COLO829 (cell line): ENCODE measurements at places on chromosomes 7 and 10.
A peak's percentile ranks its signal among the peaks of the same experiment; 100 is the strongest.

- DNase-seq = peak; percentile 73
Observed at GRCh38 chr7:30469303-30469702, 9.3 kb downstream of the NOD1 start.

DNA sequence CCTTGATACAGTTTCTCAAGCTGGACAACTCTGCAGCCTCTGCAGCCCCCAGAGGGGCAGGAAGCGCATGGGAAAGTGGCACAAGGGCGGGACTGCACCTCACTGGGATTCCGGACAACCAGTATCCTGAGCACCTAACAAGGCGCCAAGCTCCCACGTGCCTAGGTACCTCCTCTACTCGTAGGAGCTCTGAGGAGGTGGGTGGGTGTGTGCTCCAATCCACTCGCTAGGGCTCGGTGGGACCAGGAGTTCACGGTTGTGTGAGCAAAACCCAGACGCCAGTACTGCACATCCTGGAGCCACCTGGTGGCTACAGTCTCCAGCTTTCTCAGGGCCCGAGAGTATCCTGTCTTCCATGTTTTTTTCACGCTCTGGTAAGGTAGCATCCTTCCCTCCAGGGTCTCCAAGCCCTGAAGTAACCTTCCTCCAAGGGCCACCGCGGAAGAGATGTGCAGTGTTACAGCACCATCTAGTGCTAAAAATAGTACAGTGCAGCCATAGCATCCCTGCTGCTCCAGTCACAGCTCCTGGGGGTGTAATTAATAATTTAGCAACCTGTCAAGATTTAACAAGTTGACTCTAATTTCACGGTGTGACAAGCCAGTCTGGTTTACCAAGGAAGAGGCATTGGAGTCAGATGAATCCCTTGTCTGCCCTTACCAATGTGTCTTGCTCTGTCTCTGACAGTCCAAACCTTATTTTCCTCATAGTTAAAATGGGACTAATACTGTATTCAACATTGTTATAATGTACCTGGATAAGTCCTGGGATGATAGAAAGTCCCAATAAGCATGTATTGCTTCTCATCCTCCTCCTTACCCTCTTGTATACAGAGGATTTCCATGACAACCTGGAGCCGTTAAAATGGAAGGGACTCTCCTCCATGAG, 70.4 kb downstream of the HERPUD2 start:
- DNase-seq = peak; percentile 65

DNA sequence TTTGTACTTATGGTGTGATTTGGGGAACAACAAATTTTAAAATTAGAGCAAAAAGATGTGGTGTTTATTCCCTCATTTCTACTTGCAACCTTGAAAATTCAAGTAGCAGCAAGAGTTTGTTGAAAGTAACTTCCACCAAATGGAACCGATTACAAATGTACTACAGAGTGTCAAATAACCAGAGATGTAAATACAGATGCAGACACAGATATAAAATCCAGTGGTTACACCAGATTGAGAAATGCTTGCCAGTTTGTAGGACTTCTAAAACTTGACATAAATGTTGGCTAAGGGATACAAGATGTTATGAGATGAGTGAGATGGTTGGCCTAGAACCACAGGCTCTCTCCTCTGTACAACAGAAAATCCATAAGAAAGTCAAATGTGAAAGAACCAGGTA, 162.1 kb downstream of the DIP2C start:
- DNase-seq = no peak

- DNase-seq = no peak
Observed at GRCh38 chr10:15231426-15231825, 62.9 kb upstream of the NMT2 start.

- DNase-seq = no peak
Observed at GRCh38 chr7:88377434-88377833, 70.7 kb upstream of the STEAP4 start.

GRCh38 chr7:5495581-5496375, 72.1 kb upstream of the TNRC18 start:
- no peak for DNase-seq

GRCh38 chr7:26858241-26858715, 6.1 kb downstream of the SKAP2 start:
- no peak for DNase-seq

GRCh38 chr10:130105724-130106123, 4.9 kb downstream of the C10orf143 start:
- DNase-seq = no peak

DNA sequence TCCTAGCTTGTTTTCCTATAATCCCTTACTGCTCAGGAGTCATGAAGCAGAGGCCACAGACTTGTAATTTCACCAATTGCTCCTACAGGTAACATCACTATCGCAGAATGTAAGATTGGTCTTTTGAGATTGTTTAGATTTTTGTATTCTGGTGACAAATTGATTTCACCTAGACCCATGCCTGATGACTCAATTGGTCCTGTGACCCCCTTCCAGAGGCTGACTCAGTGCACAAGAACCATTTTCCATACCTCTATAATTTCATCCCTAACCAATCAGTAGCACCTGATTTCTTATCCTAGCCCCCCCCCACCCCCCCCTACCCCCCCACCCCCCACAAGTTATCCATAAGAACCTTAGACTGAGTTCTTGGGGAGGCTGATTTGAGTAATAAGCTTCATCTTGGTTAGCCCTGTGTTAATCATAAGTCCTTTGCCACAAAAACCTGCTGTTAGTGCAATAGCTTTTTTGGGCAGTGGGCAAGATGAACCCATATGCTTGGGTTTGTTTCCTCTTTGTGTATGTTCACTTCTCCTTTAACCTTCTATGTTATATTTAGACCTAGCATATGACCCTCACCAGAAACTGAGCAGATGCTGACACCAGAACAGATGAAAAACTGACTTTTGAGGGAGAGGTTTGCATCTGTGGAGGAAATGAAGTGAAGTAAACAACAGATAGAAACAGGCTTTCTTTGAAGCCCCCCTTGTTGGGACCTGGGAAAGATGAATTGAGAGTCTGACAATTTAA, 187.1 kb downstream of the KIF20B start:
- DNase-seq = no peak

DNA sequence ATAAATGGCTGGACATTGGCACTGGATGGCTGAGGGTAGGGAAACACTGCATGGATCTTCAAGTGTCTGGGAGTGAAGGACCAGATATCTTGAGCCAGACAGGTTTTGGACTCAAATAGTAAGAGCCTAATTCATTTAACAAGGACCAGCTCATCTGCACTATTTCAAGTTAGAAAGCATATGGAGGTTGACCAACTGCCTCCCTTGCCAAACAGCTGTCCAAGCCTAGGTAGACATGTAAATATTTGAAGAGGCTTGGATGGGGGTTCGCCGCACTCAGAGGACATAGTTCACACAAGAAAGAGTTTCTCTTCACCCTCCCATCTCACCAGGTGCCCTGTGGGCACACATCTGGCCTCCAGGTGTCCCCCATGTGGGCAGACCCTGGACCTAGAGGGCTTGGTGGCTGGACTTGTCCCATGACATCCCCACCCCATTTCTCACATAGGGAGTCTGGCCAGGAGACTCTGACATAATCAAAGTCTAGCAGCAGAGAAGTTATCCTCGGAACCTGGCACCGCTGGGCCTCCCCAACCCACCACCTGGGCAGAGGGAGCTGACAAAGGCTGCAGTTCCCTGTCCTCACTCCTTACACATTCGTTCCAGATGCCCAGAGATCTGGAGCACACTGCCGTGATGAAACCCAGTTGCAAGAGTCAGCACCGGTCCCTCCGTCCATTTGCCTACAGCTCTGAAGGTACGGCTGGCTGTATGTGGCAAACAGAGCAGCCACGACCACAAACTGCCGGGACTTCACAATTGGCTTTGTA, 116.9 kb upstream of the GDF10 start:
- no peak for DNase-seq

DNA sequence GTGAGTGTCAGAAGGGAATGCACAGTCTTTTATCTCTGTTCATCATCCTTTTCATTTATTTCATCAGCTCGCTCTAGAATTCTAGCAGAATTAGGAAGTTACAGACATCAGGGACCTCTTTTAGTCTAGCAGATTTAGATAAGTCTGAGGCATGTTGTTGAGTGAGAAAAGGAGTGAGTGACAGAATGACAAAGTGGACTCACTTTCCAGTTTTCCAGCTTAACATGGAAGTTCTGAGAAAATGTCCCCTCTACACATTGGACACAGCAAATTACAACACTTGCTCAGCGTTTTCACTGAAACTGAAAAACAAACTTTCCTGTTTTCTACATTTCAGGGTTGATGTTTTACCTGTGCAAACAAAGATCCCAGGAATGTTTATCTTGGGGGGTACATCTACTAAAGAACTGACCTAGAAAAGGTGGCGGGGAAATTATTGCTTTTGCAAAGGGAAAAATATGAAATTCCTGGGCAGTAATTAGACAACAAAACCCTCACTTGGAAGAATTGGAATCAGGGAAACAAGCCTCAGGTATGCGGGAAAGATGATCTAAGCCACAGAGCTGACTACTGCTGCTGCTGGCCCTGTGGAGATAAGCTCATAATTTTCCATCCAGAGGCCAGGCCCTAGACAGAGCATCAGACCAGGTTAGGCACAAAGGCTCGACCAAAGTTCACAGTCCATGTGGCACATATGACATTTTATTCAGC, 14.6 kb upstream of the CYP3A5 start:
- no peak for DNase-seq

DNA sequence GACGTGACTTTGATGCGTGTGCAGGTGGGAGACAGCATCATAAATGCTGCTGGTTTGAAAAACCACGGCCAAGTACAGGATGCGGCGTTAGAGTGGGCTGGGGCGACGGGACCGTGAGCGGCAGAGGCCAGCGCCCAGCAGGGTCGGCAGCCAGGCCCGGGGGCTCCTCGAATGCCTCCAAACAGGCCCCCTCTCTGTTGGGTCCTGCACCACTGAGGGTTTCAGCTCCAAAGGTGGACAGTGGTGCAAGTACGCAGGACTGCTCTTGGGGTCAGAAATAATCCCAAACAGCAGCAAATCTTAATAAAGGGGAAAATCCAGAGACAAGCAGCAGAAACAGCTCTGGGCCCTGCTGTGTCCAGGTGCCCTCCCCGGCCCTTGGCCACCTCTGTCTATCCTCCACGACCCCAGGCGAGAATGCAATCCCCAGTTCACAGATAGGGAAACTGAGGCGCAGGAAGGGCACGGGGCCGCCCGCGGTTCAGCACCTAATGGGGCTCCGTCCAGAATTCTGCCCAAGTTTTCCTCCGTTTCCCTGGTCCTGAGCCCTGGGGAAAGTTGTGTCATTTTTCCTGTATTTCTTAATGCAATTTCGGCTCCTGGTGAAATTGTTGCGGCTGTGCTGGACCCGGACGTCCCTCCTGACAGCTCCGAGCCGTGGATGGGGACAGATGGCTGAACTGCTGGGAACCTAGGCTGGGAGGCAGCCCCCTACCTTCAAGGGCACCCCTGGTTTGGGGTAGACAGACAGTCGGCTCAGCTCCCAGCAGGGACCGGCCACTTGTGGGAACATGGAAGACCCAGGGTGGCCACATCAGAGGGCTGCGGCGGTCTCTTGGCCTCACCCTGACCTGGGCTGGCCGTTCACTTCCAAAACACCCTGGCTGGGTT, 97.4 kb downstream of the FOXL3 start:
- no peak for DNase-seq

- no peak for DNase-seq
Observed at GRCh38 chr7:132825932-132826835, 249.9 kb upstream of the PLXNA4 start.

DNA sequence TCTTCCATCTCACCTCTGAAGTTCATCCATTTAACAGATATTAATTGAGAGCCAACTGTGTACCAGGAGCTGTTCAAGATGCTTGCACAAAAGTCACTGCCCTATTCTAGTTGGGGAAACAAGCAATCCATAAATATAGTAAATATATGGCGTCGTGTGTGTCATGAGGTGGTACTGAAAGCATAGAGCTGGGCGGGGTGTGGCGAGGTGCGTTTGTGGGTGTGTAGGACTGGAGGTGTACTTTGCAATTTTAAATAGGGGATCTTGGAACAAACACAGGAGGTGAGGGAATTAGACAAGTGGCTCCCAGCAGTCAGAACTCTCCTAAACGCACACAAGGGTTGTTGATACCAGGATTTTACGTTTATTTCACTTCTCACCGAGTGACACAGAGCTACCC, 490 bp upstream of the ZNF239 start:
- DNase-seq = no peak

GRCh38 chr7:15174485-15174884, 271.9 kb upstream of the DGKB start:
- DNase-seq = no peak

DNA sequence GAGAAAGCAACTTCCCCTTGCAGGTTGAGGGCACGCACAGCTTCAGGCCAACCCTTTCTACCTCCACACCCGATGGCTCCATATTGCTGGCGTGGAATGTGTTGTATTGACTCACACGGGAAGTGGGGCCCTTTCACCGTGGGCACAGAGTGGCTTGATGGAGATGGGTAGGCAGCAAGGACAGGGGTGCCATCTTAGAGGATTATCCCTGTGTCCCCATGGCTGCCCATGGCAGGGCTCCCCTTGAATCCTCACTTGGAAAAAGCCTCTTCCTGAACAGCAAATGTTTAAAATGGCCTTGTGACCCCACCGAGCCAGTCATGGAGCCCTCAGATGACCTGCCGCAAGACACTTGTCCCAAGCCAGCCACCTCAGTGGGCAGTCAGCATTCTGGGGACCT, 31.2 kb downstream of the CXCL12 start:
- no peak for DNase-seq

DNA sequence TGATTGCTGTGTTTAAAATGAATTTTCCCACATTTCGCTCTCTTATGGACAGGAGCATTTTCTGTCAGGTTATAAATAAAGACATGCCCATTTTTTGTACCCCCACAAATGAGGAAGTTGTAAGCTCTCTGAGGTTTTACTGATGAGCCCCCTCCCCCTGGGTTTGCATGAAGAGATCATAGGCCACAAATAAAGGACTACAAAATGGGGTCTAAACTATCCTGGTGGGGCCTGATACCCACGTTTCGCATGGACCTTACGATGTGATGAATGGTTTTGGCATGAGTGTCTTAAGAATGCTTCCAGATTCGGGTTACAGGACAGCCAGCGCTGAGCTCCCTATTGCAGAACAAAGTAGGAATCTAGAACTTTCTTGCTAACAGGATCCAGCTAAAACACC, 5.8 kb downstream of the IKZF1 start:
- no peak for DNase-seq

- no peak for DNase-seq
Observed at GRCh38 chr10:64379898-64380297, 858.7 kb downstream of the REEP3 start.

DNA sequence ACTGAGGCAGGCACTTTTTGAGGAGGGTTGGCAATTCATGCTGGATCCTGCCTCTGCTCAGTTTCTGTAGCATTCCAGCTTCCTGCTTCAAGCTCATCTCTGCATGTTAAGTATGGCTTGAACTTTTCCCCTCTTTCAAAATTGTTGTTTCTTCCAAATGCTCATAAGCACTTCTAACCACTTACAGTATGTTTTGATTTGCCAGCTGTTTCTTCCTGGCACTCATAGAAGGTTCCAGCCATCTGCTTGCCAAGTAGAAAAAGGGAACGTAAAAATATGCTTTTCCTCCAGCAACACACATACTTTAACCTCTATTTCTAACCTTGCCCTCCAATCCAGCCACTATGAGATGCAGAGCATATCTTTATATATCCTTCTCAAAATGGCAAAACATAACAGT, 692.6 kb upstream of the COBL start:
- DNase-seq = no peak

- DNase-seq = no peak
Observed at GRCh38 chr10:33332183-33333065, 2.0 kb downstream of the NRP1 start.
